ENCODE measurements at places on chromosomes 5 and 9.

- DNase-seq, result no peak
Measured at GRCh38 chr5:38548064-38548759, 8.2 kb downstream of the LIFR start.

DNA sequence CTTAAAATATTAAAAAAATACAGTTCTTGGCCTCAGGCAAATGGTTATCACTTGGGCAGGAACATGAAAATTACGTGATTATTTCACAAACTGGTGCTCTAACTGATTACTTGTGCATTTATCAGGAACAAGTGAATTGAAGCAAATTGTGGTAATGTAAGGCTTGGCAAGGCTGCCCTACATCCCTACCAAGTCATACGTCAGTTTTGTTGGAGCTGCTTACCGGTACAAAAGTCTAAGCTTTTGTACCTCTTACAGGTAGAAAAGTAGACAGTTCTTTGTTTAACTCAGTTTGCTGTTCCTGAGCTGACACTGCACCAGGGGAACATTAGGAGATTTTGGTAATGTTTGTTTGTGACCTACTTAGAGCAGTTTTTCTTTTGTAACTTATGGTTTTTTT is 2.2 kb downstream of the G3BP1 start:
- no peak for DNase-seq

DNA sequence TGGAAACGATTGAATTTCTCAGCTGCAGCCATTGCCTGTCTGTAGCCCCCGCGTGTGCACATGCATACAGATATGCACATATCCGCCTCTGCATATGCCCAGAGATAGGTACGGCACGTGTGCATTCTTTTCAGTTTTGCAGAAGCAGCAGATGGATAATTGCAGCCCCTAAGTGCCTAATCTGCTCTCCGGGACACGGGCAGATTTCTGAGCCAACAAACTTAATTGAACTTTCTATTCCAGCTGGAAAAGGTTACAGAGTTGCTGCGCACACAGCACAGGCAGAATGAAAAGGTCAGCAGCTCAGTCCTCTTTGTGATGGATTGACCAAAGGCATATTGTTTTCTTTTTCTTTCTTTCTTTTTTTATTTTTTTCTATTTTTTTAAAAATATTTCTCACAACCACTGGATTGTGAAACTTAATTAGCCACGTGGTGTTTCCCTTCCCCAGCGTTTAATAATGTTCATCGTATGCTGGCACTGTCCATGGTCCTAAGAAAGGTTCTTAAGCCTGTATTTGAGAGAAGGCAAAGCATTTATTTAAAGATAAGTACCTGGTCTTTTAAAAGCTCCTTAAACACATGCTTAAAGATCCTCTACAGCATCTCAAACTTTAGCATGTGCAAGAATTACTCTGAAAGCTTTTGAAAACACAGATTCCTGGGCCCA is 270.2 kb upstream of the BRINP1 start:
- no peak for DNase-seq

- no peak for DNase-seq
Measured at GRCh38 chr9:134922066-134922931, 4.6 kb upstream of the FCN1 start.

DNA sequence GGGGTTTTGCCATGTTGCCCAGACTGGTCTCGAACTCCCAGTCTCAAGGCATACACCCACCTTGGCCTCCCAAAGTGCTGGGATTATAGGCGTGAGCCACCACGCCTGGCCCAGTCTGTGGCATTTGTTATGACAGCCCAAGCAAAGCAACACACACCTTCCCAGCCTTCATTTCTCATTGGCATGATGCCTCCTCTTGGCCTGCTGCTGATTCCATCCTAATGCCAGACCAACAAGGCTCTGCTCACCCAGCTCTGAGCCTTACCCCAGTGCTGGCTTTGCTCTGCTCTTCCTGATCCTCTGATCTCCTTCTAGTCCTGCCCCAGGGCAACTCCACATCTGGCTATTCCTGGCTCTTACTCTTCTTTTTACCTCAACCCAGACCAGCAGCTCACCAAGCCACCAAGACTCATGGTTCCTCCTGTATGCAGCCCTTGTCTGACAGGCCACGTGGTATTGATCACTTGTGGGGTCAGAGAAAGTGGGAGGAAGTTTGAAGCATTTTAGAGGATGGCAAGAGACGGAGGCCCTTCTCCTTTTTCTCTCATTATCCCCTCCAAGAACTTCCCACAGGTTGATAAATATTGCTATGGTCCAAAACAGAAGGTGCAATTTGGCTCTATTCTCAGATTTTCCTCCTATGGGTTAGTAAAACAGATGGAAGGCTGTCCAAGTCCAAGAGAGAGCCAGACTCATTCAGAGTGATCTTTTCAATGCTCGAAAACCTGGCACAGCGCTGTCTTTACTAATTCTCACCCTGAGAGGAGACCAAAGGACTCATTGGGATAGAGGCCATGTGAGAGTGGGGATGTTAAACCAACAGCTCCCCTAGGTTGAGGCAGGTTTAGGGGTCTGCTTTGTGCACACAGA is 958 bp downstream of the CD180 start:
- DNase-seq, result no peak

DNA sequence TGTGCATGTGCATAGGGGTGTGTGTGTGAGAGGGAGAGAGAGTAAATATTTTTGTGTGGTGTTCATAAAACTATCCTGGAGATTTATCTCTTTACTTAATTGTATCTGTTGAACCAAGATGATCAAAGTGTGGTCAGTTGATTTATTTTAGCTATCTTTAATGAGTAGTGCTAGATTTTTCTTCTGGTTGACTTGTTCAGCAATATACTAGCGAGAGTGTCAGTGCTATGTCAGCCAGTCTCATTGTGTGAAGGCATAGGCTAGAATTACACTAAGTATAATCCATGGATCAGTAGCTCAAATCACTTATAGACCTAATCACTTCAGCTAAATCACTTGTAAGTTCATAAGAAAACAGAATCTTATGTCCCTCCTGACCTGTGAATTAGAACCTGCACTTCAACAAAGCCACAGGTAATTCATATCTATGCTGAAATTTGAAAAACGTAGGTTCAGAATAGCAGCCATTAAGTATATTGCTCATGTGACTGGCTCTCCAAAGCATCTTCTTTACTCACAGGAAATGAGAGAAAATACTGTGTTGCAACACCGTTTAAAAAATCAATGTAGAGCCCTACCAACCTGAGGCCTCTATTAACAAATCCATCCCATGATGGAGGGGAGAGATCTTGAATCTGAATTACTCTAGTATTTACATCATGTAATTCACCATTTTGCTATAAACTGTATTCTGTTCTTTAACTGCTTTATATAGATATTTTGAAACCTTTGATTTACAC is 203.1 kb upstream of the ACTBL2 start:
- no peak for DNase-seq

Data from NCI-H1436 treated with DMSO at 0.1 percent for 48 hours (cell line).